ENCODE measurements at places on chromosomes 12 and 14.

GRCh38 chr14:66247662-66248193, 238.4 kb upstream of the CCDC196 start:
- no peak for DNase-seq

- peak; percentile 13 for DNase-seq
Observed at GRCh38 chr12:116924558-116925453, 14.1 kb downstream of the FBXW8 start.

GRCh38 chr12:48869191-48869590, 3.5 kb upstream of the RND1 start:
- no peak for DNase-seq

DNA sequence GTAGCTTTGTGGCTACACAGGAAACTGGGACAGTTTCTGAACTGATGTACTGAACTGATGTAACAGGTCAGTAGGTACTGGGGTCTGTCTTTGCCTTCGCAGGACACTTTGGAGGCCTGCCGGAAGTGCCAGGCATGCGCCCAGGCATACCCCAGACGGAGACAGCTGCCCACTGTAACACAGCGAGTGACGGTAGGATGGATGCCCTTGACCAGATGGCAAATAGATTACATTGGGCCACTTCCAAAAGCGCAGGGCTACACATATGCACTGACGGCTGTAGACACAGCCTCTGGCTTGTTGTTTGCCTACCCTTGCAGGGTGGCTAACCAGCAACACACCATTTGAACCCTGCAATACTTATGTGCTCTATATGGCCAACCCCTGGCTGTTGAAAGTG, 94.1 kb upstream of the TMPO start:
- no peak for DNase-seq

- DNase-seq = no peak
Observed at GRCh38 chr14:31545328-31545727, 15.9 kb upstream of the NUBPL start.

GRCh38 chr12:65685514-65685913, 138.8 kb upstream of the HMGA2 start:
- no peak for DNase-seq

DNA sequence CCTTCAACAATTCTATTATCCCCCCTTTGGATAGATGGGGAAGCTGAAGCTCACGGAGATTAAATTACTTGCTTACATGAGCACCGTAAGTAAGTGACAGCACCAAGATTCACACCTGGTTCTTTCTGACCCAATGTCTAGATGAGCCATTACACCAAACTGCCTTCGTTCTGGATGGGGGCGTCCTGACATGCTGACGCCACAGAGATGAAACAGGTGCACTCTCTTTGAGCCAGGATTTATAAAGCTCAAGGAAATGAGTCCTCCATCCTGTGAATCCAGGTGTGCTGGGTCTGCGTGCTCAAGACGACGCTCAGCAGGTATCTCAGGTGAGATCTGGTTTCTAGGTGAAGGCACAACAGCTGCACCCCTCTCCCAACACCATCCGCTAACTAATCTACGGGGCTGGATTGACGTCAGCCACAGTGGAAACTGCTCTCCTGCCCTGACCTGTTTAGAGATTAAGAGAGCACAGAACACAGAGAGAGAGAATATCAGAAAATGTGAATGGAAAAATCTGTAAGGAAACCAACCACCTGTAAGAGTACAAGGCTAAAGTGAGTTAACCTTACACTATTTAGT, 61.6 kb downstream of the KSR2 start:
- DNase-seq = no peak

GRCh38 chr12:110115675-110116074, 8.5 kb upstream of the IFT81 start:
- no peak for DNase-seq

GRCh38 chr14:83611906-83612390, 1918.0 kb upstream of the FLRT2 start:
- no peak for DNase-seq

- DNase-seq = no peak
Observed at GRCh38 chr12:120067901-120068300, 48.7 kb downstream of the RAB35 start.
